NCI-H1417 treated with DMSO at 0.1 percent for 48 hours (cell line): ENCODE measurements at places on chromosomes 4 and X.

DNA sequence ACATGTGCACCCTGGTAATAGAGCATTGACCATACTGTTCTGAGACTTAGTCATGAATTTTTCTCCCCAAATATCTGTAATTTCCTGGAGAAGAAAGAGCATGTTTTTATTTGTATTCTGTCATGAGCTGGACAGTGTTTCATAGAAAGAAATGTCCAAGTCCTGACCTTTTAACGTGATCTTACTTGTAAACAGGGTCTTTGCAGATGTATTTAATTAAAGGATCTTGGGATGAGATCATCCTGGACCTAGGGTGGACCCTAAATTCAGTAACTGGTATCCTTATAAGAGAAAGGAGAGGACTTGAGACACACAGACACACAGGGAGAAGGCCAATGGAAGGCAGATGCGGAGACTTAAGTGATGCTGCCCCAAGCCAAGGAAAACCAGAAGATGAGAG lies 3.6 kb downstream of the ADGRA3 start:
- DNase-seq: no peak

GRCh38 chrX:103215425-103215991 lies 600 bp downstream of the BEX4 start:
- no peak for DNase-seq

GRCh38 chr4:124321364-124321763 lies 391.2 kb downstream of the ANKRD50 start:
- no peak for DNase-seq

DNA sequence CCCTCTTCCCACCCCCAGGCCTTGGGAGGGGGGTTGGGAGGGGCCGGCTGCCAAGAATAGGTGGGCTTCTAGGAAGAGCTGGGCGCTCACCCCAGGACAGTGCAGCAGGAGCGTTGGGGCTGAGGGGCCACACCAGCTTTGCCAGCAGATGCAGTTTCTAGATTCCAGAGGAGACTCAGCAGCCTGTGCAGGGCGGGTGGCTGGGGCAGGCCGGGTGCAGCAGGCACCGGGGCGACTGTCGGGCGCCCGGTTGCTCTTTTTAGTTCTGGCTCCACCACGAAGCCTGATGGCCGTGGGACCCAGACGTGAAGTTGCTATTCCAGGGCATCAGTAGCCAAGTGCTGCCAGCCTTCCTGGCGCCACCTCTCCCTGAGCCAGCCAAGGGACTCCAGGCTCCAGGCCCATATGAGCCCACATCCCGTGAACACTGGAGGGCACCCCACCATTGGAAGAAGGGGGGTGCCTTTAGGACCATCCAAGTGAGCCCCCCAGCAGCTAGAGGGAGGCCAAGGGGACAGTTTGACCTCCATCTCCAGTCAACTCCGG lies 5.8 kb downstream of the SSR4 start:
- DNase-seq: no peak

GRCh38 chrX:132059973-132060540 lies 37.0 kb downstream of the STK26 start:
- DNase-seq: no peak

DNA sequence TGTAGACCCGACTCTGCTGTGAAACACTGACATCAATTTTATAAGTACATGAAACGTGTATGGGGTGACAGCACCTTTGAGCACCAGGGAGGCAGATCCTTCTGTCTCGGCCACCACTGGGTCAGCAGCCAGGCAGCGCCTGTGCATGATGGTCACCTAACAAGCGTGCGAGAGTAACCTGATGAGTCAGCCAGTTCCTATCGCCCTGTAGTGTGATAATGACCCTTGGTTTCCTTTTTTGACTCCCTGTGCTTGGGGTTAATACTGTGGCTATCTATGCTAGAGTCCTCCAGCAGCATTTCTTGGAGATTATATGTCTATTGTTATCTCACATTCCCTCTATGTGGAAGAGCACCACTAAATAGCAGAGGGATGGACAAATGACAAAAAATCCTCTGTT lies 101.6 kb downstream of the NPNT start:
- no peak for DNase-seq

- DNase-seq: no peak
Measured at GRCh38 chrX:41779030-41779564, 55.1 kb downstream of the GPR82 start.

DNA sequence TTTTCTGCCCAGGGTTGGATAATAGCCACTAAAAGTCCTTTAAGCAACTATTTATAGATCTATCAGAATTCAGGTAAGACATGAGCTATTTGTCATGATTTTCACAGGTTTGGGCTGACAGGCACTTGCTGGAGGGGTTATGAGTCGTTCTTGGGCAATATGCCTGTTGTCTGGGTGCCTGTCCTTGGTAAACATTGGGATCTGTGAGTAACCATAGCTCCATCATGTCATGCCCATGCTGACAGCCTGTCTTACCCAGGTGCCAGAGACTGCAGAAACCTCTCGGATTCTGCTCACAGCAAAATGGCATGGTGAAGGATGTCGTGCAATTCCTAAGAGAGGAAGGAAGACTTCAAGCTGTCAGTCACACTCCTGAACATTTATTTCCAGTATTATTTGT lies 116.0 kb upstream of the PUDP start:
- no peak for DNase-seq

DNA sequence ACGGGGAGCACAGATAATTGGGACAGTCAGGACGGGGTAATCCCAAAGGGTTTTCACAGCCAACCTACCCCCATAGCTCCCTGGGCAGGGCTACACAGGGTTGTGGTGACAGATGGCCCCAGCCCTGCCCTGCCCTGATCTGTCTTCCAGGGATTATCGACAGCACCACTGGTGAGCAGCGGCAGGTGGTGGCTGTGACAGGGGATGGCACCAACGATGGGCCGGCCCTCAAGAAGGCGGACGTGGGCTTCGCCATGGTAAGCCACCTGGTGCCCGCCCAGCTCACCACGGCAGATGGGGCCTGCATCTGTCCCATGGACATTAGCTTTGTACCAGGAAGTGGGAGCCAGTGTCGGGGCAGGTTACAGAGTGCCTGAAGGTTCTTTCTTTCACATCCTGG lies 39.3 kb downstream of the ATP2B3 start:
- DNase-seq: no peak

DNA sequence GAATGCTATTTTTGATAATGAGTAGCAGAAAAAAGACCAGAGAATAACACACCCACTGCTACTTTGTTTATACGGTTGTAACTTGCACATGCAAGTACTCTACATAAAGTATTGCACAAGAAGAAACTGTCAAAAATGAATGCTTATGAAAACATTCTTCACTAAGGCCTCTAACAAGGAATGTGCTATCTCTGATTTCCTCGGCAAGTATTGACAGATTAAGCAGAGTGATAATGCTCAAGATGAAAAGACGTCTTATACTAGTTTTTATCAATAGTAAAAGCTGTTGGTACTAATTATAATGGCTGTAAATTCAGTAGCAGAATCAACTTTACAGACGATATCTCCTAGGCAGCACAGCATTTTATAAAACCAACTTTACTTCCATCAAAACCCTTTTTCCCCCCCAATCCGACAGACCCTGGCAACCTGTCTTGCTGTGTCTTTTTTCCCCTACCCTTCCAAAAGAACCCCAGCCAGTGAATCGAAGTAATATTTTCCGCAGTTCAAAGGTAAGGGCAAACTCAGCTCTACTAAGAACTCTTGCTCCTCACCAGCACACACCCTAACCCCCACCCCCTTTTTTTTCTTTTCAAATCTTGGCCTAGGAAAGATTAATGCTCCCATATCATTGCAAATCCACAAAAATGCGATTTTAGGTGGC lies 1.5 kb downstream of the FRYL start:
- no peak for DNase-seq

DNA sequence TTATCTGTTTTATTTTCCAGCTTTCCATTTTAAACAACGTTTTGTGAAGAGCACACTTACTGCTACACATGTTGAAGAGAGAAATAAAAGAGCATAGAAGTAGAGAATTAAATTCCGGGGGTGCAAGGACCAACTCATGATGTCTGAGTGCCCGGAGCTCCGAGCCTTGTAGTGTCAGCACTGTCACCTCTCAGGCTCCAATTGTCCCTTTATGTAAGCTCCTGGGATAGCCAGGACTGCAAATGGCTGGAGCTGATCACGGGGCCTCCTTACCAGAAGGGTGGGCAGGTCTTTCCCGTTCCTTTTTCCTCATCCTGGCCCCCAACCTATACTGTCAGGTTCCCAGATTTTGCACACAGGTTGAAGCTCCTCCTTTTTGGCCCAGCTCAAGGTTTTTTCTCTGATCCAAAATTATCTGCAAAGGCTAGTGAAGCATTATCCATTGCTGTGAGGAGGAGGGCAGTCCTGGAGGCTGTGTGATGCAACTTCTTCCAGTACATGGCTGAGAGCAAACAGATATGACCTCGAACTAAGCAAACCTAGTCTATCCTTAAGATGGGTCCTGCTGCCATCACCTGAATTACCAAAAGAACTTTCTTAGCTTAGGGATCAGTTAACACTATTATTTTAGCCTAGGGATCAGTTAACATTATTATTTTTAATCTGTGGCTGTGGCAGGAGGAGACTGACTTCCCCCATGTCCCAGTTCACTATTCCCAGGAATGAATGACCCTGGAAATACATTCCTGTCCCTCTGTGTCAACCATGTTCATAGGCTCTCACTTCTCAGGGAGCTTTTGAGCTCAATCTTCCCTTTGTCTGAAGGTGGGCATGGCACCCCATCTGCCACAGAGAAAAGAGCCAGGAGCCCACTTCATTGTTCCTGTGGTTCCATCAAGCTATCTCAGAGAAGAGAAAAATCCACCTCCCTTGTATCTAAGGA lies at the start of gene FGG:
TSS of gene FGG (minus strand) at position 185 of the 943 bp plus-strand sequence. CDS start at position 138, 47 bp downstream.
- DNase-seq: no peak
